ENCODE measurements at places on chromosomes 4 and X. TPM values are rescaled to one million over a fixed set of nuclear protein-coding genes. Genes with fewer than 3 reads are reported as not detected.

GRCh38 chrX:49976682-49977197 is 54.3 kb downstream of the CLCN5 start:
- no peak for DNase-seq

GRCh38 chrX:10538831-10539230 is 81.6 kb downstream of the MID1 start:
- no peak for DNase-seq

F8A3 gene
- 15.7 TPM for total RNA-seq

PDS5A gene
- total RNA-seq = 42.6 TPM

DGKK gene
- not detected for total RNA-seq

- DNase-seq = no peak
These were observed 18.5 kb downstream of the SORCS2 start for GRCh38 chr4:7210824-7211223.

All from Calu3 (cell line).